Fibroblast of skin of abdomen (primary cell): ENCODE measurements at places on chromosomes 1 and 21.

- no peak for DNase-seq
Measured at GRCh38 chr1:182886985-182887384, 47.8 kb downstream of the DHX9 start.

DNA sequence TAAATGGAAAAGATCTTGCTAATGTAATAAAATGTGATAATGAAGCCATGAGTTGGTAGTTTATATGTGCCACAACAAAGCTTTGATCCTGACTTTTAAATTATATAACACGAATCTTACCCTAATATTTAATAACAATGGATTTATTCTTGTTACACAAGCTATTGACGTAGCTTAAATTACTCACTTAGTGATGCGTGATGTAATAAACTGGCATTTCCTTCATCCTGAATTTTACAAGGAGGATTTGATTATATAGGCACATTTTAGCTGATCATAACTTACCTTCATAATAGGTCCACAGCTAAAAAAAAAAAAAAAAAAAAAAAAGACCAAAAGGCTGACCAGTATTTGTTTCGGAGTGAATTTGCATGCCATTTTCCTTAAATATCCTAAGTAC is 76.2 kb upstream of the IVNS1ABP start:
- DNase-seq, result no peak

- DNase-seq, result no peak
Measured at GRCh38 chr1:176603696-176604095, 140.7 kb downstream of the PAPPA2 start.

- DNase-seq, result no peak
Measured at GRCh38 chr1:43963006-43963405, 6.8 kb upstream of the DPH2 start.

GRCh38 chr1:193102662-193103061 is 2.6 kb downstream of the GLRX2 start:
- DNase-seq, result no peak

- peak; percentile 86 for DNase-seq
Measured at GRCh38 chr1:16979475-16980327, 719 bp downstream of the MFAP2 start.

DNA sequence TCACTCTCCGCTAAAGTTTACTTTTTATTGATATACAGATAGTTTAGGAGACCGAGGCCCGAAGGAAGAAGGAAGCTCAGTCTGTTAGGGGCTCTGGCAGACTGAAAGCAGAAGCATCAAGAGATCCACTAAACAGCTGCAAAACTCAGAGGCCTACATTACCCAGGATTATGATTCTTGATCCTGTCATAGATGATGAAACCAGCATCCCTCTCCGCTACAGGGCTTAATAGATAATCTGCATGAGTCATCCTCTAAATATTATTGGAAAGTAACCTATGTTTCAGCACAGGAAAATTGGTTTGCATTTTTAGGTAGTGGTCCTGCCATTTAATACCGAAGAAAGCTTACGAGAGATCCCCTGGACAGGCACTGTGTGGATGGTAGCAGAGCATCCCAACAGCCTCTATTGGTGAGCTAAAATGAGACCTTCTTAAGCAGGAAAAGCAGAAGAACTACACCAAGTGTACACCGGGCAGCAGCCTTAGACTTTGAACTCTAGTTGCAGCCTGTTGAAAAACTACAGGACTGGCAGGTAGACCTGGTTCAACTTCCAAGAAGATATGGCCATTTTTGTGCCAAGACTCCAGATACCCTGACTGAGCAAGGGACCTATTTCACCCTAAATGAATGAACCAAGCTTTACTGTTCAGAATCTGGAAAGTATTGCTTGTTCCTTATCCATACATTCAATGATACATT is 6.8 kb downstream of the CASQ2 start:
- peak; percentile 17 for DNase-seq

DNA sequence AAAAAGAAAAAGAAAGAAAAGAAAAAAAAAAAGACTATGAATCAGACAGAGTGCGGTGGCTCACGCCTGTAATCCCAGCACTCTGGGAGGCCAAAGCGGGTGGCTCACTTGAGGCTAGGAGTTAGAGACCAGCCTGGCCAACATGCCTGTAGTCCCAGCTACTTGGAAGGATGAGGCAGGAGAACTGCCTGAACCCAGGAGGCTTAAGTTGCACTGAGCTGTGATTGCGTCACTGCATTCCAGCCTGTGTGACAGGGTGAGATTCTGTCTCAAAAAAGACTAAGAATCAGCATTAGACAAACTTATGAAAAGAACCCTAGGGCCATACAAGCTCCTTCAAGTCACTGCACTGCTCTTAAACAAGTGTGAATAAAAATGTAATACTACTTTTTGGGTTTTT is 16.9 kb downstream of the PSMB4 start:
- peak; percentile 61 for DNase-seq

DNA sequence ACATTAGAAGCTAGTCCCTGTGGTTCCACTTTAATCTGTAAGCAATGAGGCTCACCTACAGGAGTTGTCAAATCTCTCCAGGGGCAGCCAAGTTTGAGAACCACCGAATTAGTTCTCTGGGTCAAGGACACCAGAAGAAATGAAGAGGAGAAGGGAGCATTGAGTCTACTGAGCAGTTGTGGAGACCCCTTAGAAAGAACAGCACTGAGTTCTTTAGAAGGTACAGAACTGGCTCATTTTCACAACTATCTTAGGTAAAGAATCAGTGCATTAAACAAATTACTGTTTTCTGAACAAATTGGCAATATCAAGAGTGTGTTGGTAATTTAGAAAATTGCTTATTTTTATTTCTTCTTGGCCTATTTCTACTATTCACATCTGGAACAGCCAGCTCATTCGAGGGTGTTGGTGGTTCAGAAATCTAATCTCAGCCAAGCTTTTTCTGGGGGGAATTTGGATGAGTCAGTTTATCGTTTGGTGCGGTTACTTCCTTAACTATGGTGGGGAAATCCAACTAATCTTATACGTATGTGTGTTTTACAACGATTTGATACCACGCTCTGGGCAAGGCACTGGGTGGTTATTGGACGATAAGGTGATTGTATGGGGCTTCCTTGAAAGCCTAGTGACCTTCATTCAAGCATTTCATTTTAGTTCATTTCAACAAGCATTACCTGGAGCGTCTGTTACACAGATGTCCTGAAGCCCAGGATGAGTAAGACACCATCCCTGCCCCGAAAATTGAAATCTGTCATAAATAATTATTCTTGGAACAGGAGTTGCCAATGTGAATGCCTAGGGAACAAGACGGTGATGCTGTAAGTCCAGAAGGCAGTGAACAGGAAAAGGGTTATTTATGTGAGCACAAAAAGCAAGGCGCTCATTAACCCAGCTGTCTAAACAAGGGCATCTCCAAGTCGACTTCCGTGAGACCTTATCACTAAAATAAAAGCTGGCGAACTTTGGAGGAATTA is 52.0 kb upstream of the TMPRSS2 start:
- peak; percentile 87 for DNase-seq

DNA sequence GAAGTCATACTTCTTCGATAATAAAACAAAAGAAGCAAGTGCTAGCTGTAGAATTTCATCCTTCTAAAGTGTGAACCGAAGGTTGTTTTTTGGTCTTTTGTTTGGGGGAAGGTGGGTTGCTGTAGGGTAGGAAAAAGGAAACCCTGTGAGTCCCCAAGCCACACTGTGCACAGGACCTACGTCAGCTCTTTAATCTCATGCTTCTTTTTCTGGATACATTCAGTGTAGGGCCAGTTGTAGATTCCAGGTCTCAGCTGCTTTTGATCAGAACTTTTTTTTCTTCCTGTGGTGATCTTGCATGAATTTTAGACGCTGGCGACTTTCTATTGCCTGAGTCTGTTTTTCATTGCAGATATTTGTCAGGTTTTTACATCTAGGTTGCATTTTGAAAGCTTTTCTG is 40.2 kb downstream of the BCL9 start:
- DNase-seq, result no peak

DNA sequence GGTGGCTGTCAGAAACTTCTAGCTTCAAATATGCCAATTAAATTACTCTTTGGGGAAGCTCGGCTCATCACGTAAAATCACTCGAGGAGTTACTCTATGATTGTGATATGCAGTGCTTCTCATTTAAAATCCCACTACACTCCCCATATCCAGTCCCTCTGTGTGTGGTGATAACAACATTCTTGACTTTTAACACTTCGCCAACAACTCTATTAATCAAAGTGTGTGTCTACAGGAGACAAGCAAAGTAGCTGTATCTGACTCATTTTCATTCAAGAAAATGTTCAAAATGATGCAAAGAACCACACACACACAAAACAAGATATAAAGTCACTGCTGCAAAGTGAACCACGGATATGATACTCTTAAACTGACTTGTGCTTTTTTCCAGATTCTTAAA is 341.3 kb downstream of the DSCAM start:
- DNase-seq, result peak; percentile 89

- peak; percentile 11 for DNase-seq
Measured at GRCh38 chr1:226001963-226002666, 3.0 kb upstream of the SDE2 start.

- DNase-seq, result no peak
Measured at GRCh38 chr1:156858555-156858956, 361 bp downstream of the INSRR start.

DNA sequence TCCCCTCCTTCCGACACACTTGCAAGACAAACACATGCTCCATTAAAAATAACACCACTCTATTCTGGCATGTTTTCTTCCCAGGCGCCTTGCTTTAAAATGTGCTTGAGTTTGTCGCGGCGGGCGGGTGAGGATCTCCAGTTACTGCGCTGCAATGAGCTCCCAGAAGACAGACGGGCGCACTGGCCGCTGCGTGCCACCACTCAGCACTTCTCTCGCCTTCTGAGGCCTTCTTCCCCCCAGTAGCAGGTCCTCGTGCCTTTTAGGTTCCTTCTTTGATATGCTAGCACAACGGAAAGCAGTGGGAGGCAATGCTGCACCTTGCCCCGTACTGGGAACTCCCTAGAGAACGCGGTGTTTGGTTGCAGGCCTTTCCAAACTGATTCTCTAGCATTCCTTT is 279.5 kb upstream of the NR5A2 start:
- DNase-seq, result peak; percentile 5

DNA sequence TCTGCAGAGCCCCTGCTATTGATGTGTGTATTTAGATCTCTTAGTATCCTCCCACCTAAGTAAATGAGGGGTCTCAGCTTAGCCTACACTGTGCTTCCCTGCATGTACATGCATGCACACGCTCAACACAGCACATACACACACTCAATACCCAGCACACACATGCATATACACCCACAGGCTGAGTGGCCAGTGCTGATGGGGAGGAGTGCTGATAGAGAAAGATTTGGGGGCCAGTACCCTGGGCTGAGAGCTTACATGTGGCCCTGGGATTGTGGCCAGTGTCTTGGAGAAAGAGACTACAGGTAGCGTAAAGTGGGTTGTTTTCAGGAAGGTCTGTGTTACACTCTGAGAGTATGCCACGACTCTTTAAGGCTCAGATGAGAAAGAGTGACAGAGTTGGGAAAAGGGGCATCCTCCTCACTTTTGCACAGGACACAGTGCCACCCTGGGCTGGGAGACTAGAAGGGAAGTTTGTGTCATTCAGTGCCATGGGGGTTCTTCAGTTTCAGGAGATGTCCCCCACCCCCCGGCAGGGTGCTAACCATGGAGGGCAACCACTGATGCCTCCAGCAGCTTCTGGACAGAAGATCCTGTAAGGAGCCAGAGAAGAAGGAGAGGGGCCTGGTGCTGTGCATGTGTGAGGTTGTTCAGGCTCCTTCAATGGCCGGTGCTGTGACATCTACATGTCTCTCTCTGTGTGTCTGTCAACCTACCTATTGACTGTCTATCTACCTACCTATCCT is 166.8 kb downstream of the RHOU start:
- DNase-seq, result no peak

- peak; percentile 48 for DNase-seq
Measured at GRCh38 chr1:38018864-38019343, 6.4 kb downstream of the UTP11 start.

GRCh38 chr1:198560161-198560560 is 19.7 kb upstream of the ATP6V1G3 start:
- no peak for DNase-seq

DNA sequence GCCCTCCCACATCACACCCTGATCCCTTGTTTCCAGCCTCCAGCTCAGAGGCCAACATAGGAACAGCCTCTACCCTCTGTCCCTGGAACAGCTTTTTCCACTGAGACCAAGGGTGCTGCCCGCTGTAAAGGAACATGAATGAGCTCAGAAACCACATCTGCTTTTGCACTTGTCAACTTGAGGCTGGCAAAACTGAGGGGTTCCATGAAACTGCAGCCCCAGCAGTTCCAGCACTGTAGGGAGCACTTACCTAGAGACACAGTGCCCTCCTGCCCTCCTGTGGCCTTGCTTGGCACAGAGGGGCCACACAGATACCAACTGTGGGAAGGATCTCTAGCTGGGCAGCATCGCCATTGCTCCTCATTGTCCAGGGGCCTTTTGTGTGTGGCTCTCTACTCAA is 51.7 kb downstream of the ITPKB start:
- DNase-seq, result no peak
